Testis (tissue), 5 donors: ENCODE measurements at places on chromosomes 3 and 15. TPM values are rescaled to one million over a fixed set of nuclear protein-coding genes. Genes with fewer than 3 reads are reported as not detected.

The ALS2CL gene
- 11.2 TPM for total RNA-seq

The GPR149 gene
- total RNA-seq, result 0.31 TPM

The CACNA2D3 gene
- 11.2 TPM for total RNA-seq

The GOLGA6A gene
- 32.4 TPM for total RNA-seq

The ISLR2 gene
- 12.8 TPM for total RNA-seq

The SEMA5B gene
- 1.3 TPM for total RNA-seq

The GOLGA8T gene
- 4.1 TPM for total RNA-seq

The NEK4 gene
- 70.2 TPM for total RNA-seq

The GOLGA6L10 gene
- 7.2 TPM for total RNA-seq

The MORC1 gene
- total RNA-seq, result 16.0 TPM

The GRIP2 gene
- total RNA-seq, result 2.7 TPM

The PIGB gene
- total RNA-seq, result 13.7 TPM

The DOCK3 gene
- total RNA-seq, result 11.7 TPM

The SPINK8 gene
- total RNA-seq, result not detected

The LINGO1 gene
- total RNA-seq, result 16.6 TPM

The SPESP1 gene
- 67.1 TPM for total RNA-seq

The SLC51B gene
- 3.8 TPM for total RNA-seq

The EIF4E3 gene
- 17.4 TPM for total RNA-seq

The STX19 gene
- total RNA-seq, result not detected

The SCN11A gene
- total RNA-seq, result 3.5 TPM

The CX3CR1 gene
- 1.4 TPM for total RNA-seq

The FAM174B gene
- 15.7 TPM for total RNA-seq

The FBXW12 gene
- total RNA-seq, result 2.0 TPM

The SLC22A14 gene
- total RNA-seq, result 2.7 TPM

The MYL3 gene
- total RNA-seq, result 3.0 TPM

The AADAC gene
- 0.31 TPM for total RNA-seq

The MKRN3 gene
- total RNA-seq, result 6.4 TPM

The ARHGAP11A gene
- total RNA-seq, result 12.6 TPM

The FOXL2NB gene
- 2.7 TPM for total RNA-seq

The IL5RA gene
- 0.43 TPM for total RNA-seq

The TAGLN3 gene
- not detected for total RNA-seq

The GOLGA6L2 gene
- 14.6 TPM for total RNA-seq

The GPR171 gene
- total RNA-seq, result not detected

The BRPF1 gene
- 58.4 TPM for total RNA-seq

The AMT gene
- total RNA-seq, result 10.4 TPM

The PPP1R14D gene
- total RNA-seq, result 0.55 TPM
